ENCODE measurements at places on chromosomes 5 and 9.
A peak's percentile ranks its signal among the peaks of the same experiment; 100 is the strongest.

DNA sequence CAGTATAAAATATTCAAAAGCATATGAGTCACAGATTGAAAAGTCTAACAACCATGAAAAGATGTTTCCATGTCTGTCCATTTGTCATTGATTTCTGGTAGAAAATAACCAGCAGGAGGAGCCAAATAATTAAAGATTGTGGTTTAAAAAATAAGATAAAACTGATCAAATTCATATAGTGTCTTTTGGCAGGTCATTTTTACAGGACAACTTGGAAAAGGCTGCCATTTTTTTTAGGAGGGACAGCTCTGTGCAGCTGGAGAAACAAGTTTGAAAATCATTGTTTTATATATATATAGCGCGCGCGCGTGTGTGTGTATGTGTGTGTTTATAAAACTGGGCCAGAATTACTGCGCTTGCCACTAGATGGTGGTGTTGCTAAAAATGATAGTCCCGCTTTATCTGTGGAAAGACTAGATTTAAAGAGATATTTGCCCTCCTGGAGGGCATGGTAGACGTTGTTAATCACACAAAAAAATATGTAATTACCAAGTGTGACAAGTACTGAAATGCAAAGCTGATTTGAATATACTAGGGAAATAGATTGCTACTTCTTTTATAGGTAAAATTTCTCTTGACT lies 1.3 kb upstream of the TRMO start:
- DNase-seq = peak; percentile 84

DNA sequence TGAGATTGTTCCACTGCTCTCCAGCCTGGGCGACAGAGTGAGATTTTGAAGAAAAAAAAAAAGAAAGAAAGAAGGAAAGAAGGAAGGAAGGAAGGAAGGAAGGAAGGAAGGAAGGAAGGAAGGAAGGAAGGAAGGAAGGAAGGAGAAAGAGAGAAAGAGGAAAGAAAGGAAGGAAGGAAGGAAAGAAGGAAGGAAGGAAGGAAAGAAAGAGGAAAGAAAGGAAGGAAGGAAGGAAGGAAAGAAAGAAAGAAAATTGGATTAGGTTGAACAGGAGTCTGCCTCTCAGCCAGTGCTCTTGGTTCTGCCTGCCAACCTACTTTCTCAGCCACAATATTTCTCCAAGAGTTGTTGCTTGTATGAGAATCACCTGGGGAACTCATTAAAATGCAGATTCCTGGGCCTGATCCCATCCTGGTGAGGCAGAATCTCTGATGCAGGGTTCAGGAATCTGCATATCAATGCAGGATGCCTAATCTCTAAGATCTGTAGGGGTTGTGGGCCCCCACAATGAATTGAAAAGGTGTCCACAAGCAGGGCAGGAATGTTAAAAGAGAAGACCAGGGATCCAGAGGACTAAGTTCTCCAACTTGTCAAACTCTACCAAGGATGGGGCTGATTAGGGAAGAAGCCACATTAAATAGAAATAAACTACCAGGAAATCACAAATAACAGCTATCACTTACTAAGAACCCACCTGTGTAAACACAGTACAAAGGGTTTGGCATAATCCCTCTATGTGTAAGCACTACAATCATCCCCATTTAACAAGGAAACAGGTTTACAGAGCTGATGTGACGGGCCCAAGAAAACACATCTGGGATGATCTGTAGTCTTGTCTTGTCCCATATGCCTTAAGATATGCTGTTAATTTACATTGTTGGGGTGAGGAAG lies 23.4 kb upstream of the GALNT10 start:
- no peak for DNase-seq

DNA sequence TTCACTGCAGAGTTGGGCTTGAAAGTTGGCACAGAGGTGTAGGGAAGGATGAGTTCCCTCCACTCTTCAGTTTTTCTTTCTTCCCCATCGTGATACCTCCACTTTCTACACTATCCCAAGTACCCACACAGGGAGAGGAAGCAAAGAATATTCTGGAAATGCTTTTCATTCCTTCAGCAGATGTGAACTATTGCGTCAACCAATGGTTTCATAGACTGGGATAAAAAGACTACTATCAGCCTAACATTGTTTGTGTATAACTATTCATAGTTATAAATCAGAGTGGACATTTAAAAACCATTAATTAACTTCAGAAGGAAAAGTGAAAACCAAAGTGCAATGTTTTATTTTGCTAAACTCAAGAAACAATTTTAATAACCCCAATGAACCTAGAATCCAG lies 63.6 kb upstream of the MAMDC2 start:
- DNase-seq = no peak

DNA sequence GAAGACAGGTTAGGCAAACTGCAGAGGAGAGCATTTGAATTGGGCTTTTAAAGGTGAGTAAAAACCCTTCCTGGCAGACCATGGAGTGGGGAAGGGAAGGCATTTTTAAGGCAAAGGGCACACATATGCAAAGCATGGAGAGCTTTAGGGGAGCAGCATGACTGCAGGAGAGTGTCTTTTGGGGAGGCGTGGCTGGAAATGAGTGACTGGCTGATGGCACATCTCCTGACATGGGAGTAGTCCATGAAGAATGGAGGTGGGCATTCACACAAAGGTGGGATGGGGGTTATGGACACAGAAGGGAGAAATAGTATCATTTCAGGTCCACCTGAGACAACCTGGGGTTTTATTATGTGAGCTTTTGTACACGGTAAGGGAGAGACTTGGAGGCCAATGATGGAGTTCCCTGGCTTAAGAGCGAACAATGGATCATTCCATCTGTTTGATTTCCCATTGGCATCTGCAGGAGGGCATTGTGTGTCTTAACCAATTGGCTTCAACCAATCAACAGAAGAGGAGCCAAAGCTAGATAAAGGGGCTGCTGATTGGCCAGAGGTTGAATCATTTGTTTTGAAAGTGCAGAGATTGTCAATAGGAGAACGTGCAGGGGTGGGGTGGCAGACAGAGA lies 2.1 kb downstream of the NSG2 start:
- no peak for DNase-seq

DNA sequence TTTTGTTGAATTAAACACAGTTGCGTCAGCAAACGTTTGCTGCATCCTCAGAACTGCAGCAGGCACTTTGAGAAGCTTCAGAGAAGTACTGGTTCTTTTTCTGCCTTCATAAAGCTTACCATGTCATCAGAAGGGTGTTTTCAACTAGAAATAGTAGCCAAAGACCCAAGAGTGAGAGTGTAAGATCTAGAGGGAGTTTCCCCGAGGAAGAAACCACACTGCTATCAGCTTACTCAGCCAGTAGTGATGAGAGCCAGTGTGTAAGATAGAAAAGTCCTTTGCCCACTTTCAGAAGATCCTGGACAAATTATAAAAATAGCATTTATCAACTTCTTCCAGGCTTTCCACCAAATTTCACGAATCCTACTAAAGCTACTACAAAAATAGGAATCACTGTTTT lies 154.5 kb downstream of the PAPPA start:
- peak; percentile 38 for DNase-seq

- DNase-seq = no peak
These were observed 26.6 kb downstream of the IDNK start for GRCh38 chr9:83649515-83649914.

GRCh38 chr5:52544738-52545137 lies 243.0 kb upstream of the ITGA1 start:
- DNase-seq = no peak

- DNase-seq = no peak
These were observed 367.5 kb upstream of the PTGER4 start for GRCh38 chr5:40312205-40312604.

DNA sequence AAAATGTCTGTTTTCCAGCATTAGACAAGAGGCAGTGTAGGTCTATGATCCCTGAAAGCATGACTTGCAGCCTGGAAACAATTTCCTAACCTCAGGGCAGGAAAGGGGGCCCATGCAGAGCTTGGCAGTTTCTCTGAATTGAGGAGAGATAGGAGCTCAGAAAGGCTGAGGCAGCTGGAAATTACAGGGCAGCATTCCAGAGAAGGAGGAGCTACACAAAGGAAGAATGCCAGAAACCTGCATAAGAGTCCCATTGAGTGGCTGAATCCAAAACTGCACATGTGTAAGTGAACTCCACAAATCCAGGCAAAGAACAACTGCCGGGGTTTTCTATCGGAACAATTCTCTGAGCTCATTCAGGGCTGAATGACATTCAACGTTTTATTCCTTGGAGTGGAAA lies 346.8 kb downstream of the PIK3R1 start:
- DNase-seq = no peak

DNA sequence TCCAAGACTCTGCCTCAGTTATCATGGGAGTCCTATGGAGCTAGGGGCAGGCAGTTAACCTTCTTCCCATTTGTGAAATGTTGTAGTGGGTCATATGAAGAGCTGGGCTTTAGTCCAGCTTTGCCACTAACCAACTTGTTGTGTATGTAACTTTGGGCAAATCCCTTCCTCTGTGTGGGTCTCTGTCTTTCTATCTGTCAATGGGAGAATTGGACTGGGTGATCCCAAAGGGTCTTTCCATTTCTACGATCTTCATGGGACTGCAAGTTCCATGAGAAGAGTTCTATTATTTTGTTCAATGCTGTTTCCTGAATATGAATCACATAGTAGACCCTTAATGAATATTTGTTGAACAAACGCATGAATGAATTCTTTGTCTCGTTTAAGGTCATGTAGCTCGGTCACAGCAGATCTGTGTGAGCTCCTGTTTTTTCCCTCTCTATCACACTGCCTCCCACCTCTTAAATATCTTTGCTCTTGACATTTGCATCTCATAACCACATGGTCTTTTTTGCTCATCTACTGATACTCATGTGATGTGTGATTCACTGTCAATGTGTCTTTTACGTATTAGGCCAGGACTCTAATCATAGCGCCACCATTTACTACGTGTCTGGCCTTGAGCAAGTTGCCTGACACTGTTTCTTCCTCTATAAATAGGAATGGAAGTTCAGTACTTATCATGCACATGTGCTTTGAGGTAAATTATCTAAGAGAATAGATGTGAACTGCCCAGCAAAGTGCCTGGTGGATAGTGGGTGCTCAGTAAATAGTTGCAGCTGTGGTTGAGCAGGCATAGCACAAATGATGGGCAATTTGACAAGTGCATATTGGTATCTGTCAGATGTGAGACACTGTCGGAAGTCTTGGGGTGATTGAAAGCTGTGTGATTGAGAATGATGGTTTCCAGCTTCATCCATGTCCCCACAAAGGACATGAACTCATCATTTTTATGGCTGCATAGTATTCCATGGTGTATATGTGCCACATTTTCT lies 37.4 kb downstream of the PTTG1 start:
- DNase-seq = no peak

DNA sequence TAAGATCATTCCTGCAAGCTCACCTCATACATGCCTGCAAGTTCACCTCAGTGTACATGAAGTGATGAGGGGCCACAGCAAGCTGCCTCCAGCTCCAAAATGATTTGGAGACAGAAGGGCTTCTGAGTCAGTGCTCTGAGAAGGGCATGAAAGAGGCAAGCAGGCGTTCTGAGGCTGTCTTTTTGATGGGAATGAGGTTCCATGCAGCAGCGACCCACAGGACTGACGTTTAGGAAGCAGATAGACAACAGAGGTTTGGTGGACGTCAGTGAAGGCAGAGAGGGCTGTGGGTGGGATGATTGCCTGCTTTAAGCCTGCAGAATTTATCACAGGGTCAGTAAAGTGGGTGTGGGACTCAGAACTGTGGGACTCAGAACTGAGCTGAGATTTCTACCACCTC lies 8.9 kb upstream of the SMIM32 start:
- no peak for DNase-seq

All from MM.1S (cell line).